Activated CD4-positive, alpha-beta T cell treated with anti-CD3 and anti-CD28 coated beads for 36 hours (primary cell): ENCODE measurements at places on chromosomes 6 and 20. TPM values are rescaled to one million over a fixed set of nuclear protein-coding genes. Genes with fewer than 3 reads are reported as not detected.

Gene VIP
- not detected for total RNA-seq

Gene PMEPA1
- 1.6 TPM for total RNA-seq

Gene FOXQ1
- not detected for total RNA-seq

Gene PNLDC1
- total RNA-seq, result 0.11 TPM

Gene SLC32A1
- not detected for total RNA-seq

Gene HLA-DQA1
- 0.32 TPM for total RNA-seq

Gene CGA
- total RNA-seq, result not detected

Gene FUT9
- not detected for total RNA-seq

Gene NR2E1
- not detected for total RNA-seq

Gene NFKBIL1
- 18.1 TPM for total RNA-seq

Gene C20orf144
- 0.27 TPM for total RNA-seq

Gene SIRPB1
- total RNA-seq, result 2.1 TPM

Gene REM1
- not detected for total RNA-seq

Gene ADGRG6
- 0.43 TPM for total RNA-seq

Gene RHAG
- total RNA-seq, result not detected

Gene DDAH2
- 4.4 TPM for total RNA-seq

Gene FAM209B
- total RNA-seq, result not detected

Gene MEP1A
- not detected for total RNA-seq

Gene FRK
- 0.02 TPM for total RNA-seq

Gene MDN1
- total RNA-seq, result 48.6 TPM

Gene GLO1
- total RNA-seq, result 150 TPM

Gene SYCP2
- 1.5 TPM for total RNA-seq

Gene PTPRK
- total RNA-seq, result 4.1 TPM

Gene F13A1
- not detected for total RNA-seq

Gene ERVFRD-1
- total RNA-seq, result not detected

Gene CST2
- not detected for total RNA-seq

Gene WFDC5
- 0.23 TPM for total RNA-seq

Gene TSBP1
- not detected for total RNA-seq

Gene SLC35F1
- 0.18 TPM for total RNA-seq

Gene ADTRP
- 26.3 TPM for total RNA-seq

Gene ZC2HC1B
- not detected for total RNA-seq

Gene METTL24
- total RNA-seq, result not detected

Gene BPIFA1
- not detected for total RNA-seq

Gene ACSS1
- total RNA-seq, result 10.7 TPM

Gene MCHR2
- not detected for total RNA-seq
